ENCODE measurements at places on chromosomes 3 and 15. TPM values are rescaled to one million over a fixed set of nuclear protein-coding genes. Genes with fewer than 3 reads are reported as not detected.

The ARHGEF26 gene
- polyA plus RNA-seq, result 0.47 TPM

The AHSG gene
- polyA plus RNA-seq, result not detected

GRCh38 chr15:66798426-66799061 is 96.5 kb downstream of the SMAD6 start:
- DNase-seq, result no peak

The PLSCR2 gene
- not detected for polyA plus RNA-seq

The ADGRG7 gene
- polyA plus RNA-seq, result not detected

GRCh38 chr3:183287301-183287971 is 34.4 kb downstream of the B3GNT5 start:
- no peak for DNase-seq

DNA sequence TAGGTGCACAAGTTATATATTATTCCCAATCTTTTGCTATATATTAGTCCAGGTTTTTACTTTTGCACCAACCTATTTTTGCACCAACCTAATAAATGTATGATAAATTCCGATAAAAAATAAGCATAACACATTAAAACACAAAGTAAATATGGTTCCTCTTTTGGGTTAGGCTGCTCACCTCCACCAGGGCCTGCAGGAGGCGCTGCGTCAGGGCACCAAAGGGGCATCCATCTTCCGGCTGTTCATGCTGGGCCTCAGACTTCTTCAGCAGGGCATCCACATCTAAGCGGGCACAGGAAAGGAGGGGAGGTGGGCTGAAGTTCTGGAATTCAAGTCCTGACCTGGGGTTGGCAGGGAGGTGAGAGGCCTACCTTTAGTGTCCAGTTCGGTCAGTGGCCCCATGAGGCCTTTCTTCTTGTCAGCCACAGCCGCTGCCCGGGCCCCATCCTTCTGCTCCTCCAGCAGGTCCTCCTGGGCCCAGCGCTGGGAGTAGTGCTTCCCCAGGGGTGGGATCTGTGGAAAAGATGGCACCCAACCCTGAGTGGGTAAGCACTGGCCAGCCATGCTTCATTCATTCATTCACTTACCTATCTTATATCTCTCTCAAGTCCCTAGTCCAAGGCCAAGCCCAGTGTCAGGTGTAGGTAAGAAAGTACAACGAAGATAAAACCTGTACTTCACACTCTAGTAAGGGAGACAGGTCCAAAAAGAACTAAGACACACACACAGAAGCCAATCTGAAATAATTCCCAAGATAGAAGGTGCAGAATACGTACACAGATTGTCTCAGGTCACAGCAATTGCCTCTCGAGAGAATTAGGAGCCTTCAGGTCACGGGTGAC is 5.2 kb downstream of the TADA3 start:
- no peak for DNase-seq

DNA sequence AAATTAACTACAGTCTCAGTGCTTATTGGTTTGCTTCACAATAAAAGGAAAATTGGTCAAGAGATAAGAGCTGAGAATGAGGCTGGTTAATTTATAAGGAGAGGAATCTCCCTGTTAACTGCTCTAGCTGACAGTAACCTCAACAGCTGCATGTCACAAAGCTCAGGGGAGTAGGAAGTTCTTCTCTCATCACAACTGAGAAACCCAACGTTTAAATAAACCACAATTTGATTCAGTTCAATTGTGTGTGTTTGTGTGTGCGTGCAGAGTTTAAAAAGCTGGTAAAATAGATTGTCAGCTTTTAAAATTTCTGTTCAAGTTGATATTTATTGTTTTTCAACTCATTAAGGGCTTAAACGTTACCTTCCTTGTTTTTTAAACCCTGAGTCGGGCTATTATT is 3.5 kb upstream of the TGFBR2 start:
- no peak for DNase-seq

GRCh38 chr3:49865198-49865784 is 4.4 kb downstream of the CAMKV start:
- DNase-seq, result no peak

DNA sequence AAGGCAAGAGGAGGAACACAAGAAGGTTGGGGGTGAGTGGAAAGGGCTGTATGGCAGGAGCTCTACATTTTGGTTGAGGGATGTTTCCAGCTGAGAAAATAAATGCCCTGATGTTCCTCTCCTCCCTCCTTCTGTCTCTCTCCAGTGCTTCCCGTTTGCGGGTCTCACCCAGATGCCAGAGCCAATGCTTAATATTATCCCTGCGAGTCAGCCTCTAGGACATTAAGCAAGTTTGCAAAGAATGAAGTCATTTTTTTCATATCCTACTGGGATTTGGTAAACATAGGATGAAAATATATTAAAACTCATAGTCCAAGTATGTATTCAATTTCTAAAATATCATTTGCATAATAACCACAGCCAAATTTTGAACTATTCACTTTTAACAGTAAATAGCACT is 295.9 kb downstream of the CADM2 start:
- DNase-seq, result no peak

The TMC3 gene
- not detected for polyA plus RNA-seq

The LRRN1 gene
- 0.04 TPM for polyA plus RNA-seq

GRCh38 chr3:115062009-115062408 is 85.1 kb downstream of the ZBTB20 start:
- DNase-seq, result no peak

DNA sequence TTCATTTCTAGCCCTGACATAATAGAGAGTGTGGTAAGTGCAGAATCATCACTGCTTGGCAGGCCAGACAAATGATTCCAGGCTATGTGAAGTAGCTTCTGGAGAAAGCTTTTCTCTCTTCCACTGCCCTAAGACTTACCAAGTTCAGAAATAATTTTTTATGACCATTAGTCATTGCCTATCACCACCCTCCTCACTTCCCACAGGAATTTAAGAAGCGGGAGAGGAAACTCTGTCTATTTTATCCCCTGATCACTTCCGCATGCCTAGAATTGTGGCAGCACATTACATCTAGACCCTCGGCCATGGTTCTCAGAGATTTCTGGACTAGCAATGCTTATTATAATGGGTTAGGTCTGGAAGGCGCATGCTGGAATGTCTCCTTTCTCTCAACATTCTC is 397.8 kb upstream of the NR2F2 start:
- no peak for DNase-seq

DNA sequence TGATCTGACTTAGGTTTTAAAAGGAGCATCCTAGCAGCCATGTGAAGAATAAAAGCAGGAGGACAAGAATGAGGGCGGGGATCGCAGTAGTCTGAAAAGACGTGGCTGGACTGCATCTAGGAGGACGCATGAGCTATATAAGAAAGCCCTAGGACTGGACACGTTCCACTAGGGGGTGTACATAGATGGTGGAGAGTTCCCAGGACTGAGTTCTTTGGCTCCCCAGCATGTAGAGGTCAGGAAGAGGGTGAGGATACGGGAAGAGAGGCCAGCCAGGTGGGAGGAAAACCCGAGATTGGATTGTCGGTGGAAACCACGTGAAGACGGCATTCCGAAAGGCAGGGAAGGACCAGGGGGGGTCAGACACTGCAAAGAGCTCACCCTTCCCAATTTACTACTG is 64.2 kb upstream of the CFAP161 start:
- no peak for DNase-seq

GRCh38 chr3:78268716-78269668 is 1229.1 kb downstream of the ROBO2 start:
- DNase-seq, result no peak

DNA sequence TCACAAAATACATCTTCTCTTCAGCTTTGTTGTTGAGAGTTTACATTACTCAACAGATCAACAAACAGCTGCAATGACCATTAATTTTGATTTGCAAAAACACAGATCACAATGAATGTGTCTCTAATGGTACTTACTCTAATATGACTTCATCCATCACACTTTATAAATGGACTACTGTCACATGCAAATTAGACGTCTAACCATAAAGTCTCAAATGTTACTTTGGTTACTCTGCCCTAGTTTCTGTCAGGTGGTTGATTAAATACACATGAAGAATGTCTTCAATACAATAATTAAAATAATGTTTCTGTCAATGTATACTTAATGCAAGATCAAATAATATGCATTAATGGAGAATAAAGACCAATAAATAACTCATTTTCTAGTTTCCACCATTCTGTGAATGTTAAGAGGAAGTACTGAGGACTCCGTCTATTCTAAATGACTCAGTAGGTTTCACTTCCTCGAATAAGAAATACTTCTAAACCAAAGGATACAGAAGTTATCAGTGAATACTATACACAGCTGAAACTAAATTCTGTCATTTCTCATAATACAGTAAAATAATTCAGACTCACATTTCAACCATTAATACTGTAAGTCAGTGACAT is 145.8 kb downstream of the CBLB start:
- DNase-seq, result peak; percentile 36

GRCh38 chr3:74137790-74138189 is 476.7 kb downstream of the CNTN3 start:
- no peak for DNase-seq

GRCh38 chr15:71279757-71280141 is 164.5 kb downstream of the THSD4 start:
- no peak for DNase-seq

The SCG5 gene
- 0.62 TPM for polyA plus RNA-seq

GRCh38 chr3:145383416-145383815 is 777.6 kb downstream of the PLOD2 start:
- no peak for DNase-seq

The CAMP gene
- 3.9 TPM for polyA plus RNA-seq

- DNase-seq, result no peak
Observed at GRCh38 chr3:191342006-191342405, 11.7 kb upstream of the UTS2B start.

The MEX3B gene
- polyA plus RNA-seq, result 0.07 TPM

The DISP2 gene
- polyA plus RNA-seq, result not detected

The APOD gene
- 0.58 TPM for polyA plus RNA-seq

GRCh38 chr3:118742760-118743159 is 291.9 kb downstream of the IGSF11 start:
- no peak for DNase-seq

GRCh38 chr3:49616491-49616941 is 57.6 kb upstream of the APEH start:
- DNase-seq, result no peak

The DUOXA2 gene
- polyA plus RNA-seq, result not detected

GRCh38 chr15:22936577-22937472 is 43.3 kb downstream of the CYFIP1 start:
- DNase-seq, result peak; percentile 44

GRCh38 chr3:188154809-188155574 is 1.0 kb downstream of the LPP start:
- no peak for DNase-seq

- no peak for DNase-seq
Observed at GRCh38 chr3:4071481-4072184, 231.5 kb upstream of the SETMAR start.

- no peak for DNase-seq
Observed at GRCh38 chr3:195107593-195107992, 163.4 kb downstream of the XXYLT1 start.

GRCh38 chr3:29914861-29915524 is 634.1 kb downstream of the RBMS3 start:
- DNase-seq, result no peak

DNA sequence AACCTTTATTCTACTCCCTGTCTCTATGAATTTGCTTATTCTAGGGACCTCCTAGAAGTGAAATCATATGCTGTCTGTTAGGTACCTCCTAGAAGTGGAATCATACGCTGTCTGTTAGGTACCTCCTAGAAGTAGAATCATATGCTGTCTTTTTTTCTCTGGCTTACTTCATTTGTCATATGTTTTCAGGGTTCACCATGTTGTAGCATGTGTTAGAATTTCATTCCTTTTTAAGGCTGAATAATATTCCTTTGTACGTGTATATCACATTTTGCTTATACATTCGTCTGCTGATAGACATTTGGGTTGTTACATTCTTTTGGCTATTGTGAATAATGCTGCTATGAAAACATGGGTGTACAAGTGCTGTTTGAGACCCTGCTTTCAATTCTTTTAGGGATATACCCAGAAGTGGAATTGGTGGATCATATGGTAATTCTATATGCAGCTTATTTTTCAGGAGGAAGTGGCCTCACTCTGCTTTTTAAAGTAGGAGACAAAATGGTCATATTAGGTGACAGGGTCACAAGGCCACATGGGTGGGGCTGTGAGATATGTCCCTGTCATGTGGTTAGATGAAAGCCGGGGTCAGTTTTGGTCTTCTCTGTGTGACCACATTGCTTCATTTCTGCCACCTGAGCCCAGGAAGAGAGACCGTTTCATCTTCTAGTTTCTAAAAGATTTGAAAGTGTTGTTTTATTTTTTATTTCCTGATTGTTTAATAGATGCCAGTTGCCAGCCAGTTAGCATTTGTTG is 76.7 kb downstream of the FLNB start:
- peak; percentile 40 for DNase-seq
